Muscle of leg (tissue), 16 donors: ENCODE measurements at places on chromosomes 13 and 19. TPM values are rescaled to one million over a fixed set of nuclear protein-coding genes. Genes with fewer than 3 reads are reported as not detected.

CAPS gene
- 5.1 TPM for total RNA-seq

ACP7 gene
- 0.09 TPM for total RNA-seq

ZNF154 gene
- 7.6 TPM for total RNA-seq

KLK4 gene
- total RNA-seq, result not detected

IQCN gene
- 1.5 TPM for total RNA-seq

ZNF350 gene
- 9.9 TPM for total RNA-seq

- DNase-seq, result peak; percentile 33
Measured at GRCh38 chr19:53037101-53038097, 7.1 kb upstream of the ERVV-2 start.

IZUMO2 gene
- total RNA-seq, result not detected

DNA sequence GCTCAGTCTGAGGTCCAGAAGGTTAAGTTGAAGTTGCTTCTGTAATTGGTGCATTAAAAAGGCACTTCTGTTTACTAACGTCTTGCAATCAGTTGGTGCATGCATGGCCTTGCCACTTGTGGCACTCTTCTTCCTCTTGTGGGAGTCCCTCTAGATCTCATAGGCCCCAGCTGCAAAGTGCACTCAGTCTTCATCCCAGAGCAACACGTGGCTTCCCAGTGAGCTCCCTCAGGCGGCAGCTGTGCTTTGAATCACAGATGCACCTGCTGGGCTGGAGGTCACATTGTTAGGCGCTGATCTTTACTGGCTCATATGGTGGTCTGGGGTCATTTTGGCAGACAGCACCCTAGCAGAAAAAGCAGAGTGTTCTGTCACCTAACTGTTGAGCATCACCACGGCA lies 215.7 kb downstream of the ZNF536 start:
- DNase-seq, result peak; percentile 19

GRCh38 chr19:45938733-45939319 lies 24.2 kb upstream of the NANOS2 start:
- DNase-seq, result no peak

- no peak for DNase-seq
Measured at GRCh38 chr13:94400874-94401273, 78.6 kb downstream of the DCT start.

OR7C1 gene
- 0.04 TPM for total RNA-seq

- no peak for DNase-seq
Measured at GRCh38 chr13:80121038-80121437, 219.9 kb downstream of the SPRY2 start.

GRCh38 chr19:16261584-16262368 lies 62.9 kb upstream of the KLF2 start:
- no peak for DNase-seq

BRSK1 gene
- total RNA-seq, result 5.4 TPM

GRCh38 chr13:37680137-37680536 lies 81.6 kb upstream of the POSTN start:
- no peak for DNase-seq

MYH14 gene
- 11.3 TPM for total RNA-seq

SKA3 gene
- total RNA-seq, result 7.0 TPM

PNMA8C gene
- 0.44 TPM for total RNA-seq

ZNF723 gene
- not detected for total RNA-seq

GRCh38 chr13:91660076-91660415 lies 261.6 kb downstream of the GPC5 start:
- no peak for DNase-seq

GRCh38 chr13:30194906-30195305 lies 112.4 kb downstream of the KATNAL1 start:
- no peak for DNase-seq

DNA sequence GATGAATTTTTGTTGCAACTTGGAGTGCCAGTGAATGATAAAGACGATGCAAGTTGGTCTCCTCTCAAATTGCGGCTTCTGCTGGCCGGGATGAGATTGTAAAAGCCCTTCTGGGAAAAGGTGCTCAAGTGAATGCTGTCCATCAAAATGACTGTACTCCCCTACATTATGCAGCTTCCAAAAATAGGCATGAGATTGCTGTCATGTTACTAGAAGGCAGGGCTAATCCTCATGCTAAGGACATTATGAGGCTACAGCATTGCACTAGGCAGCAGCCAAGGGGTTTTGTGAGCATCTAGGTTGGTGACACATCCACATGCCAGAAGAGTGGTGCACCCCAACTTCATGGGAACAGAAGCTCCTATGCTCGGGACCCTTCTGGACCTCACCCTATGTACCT lies 22.2 kb upstream of the KLF5 start:
- peak; percentile 30 for DNase-seq

ZNF681 gene
- 2.7 TPM for total RNA-seq

EFNB2 gene
- total RNA-seq, result 13.9 TPM

ACTMAP gene
- total RNA-seq, result 1.2 TPM

GRCh38 chr19:36963280-36963679 lies 47.1 kb downstream of the ZNF568 start:
- peak; percentile 91 for DNase-seq

DNA sequence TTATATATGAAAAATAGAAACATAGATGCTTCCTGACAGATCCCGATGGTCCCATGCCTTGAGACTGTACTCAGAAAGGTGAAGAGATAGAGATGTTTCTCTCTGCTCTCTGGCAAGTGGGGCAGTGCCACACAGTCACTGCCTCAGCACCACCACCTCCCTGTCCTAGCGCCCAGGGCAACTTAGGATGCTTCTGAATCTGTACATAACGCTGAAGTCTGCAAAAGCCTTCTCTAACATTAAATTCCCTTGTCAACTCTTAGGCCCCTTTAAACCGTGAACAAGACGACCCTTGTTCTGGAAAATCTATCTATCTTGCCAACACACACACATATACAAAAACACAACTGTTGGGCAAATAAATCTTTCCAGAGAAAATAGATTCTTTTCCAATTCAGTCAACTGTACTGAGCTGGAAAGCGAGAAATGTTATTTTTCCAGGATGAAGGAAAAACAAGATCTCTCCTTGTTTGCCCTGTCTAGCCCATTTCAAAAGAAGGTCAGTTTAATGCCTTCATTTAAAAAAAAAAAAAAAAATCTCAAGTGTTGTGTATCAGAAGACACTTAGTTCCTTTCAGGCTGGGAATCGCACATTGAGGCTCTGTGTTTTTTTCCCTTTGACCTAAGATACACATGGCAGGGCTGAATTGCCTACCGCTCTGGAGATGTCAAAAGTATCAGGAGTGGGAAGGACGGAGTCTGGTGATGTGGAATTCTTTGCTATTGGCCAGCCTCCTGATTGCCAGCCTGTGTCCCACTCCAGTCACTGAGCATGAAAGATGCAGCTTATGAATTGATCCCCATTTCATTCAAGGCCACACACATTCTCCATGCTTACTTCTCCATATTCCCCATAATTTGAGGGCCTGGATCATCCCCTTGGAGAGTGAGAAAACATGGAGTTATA lies 241.4 kb downstream of the LACC1 start:
- DNase-seq, result peak; percentile 52

GRCh38 chr19:13104360-13104847 lies 1.7 kb upstream of the LYL1 start:
- peak; percentile 83 for DNase-seq

SIGLEC12 gene
- total RNA-seq, result not detected

DNA sequence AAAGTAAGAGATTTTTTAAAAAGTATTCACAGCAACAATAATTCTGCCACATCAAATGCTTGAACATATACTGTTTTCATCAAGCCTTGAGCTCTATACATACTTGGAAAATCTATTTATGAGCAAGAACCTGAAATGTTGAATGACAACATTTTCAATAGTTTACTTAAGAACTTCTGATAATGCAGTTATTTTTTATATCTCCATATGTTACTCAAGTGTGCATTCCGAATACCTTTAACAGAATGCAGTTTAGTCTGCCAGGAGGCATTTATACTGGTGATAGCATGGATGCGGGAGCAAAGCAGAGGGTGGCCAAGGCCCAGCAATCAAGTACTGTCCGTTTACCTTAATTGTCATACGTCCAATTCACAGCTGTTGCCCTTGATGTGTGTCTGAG lies 589.5 kb downstream of the KCTD12 start:
- DNase-seq, result no peak

UNC13A gene
- total RNA-seq, result 0.09 TPM

PRR20E gene
- not detected for total RNA-seq

SIGLEC8 gene
- total RNA-seq, result 0.04 TPM
